DMS53 (cell line): ENCODE measurements at places on chromosomes 13 and 19.

DNA sequence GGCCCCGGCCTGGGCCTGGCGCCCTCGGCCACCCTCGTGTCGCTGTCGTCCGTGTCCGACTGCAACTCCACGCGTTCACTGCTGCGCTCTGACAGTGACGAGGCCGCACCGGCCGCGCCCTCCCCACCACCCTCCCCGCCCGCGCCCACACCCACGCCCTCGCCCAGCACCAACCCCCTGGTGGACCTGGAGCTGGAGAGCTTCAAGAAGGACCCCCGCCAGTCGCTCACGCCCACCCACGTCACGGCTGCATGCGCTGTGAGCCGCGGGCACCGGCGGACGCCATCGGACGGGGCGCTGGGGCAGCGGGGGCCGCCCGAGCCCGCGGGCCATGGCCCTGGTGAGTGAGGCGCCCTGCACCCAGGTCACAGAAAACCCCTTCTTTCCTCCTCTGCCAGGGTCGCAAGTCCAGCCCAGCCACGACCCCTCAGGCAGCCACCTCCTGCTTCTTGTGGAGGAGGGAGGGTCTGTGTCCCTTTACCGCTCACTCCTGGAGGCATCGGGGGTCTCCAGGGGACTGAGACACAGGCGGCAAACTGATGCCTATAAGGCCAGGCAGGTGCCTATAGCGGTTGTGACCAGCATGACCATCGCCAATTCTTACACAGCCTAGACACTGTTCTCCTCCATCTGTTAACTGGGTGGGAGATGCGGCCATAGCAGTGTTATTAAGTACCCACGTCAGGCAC lies 4.2 kb downstream of the TTC9B start:
- no peak for DNase-seq

GRCh38 chr13:71499235-71499634 lies 367.8 kb downstream of the DACH1 start:
- no peak for DNase-seq

DNA sequence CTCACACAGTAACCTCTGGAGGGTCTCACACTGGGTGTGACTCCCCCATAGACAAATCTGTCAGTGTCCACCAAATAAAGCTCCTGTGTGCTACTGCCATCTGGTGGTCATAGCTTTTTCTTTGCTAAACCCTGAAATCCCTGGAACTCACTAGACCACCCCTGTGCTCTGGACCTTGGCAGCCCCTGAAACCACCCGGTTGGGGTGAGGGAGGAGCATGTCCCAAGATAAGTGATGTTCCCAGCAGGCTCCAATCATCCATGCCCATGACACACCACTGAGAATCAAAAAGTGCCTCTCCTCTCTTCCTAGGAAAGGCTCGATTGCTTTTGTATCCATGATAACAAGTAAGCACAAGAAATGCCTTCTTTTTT lies 6.5 kb upstream of the HSD17B14 start:
- DNase-seq: peak; percentile 74

DNA sequence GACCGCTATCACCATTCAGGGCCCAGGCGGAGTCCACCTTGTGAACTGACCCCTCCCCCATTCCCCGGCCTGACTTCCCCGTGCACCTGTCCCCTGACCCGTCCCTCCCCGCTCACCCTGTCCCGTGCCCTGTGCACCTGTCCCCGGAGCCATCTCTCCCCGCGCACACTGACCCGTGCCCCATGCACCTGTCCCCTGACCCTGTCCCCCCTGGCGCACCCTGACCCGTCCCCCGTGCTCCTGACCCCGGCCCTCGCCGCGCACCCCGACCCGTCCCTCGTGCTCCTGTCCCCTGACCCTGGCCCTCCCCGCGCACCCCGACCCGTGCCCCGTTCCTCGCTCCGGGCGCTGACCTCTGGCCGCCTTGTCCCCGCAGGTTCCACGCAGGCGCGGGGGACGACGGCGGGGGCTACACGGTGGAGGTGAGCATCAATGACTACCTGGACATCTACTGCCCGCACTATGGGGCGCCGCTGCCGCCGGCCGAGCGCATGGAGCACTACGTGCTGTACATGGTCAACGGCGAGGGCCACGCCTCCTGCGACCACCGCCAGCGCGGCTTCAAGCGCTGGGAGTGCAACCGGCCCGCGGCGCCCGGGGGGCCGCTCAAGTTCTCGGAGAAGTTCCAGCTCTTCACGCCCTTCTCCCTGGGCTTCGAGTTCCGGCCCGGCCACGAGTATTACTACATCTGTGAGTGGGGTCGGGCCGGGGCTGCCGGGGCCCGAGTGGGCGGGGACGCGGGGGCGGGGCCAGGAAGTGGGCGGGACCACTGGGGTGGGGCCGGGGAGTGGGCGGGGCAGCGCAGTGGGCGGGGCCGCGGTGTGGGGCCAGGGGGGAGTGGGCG lies 9.7 kb downstream of the EFNA2 start:
- peak; percentile 55 for DNase-seq

GRCh38 chr19:39152066-39152465 lies 26.5 kb downstream of the PAK4 start:
- DNase-seq: no peak

DNA sequence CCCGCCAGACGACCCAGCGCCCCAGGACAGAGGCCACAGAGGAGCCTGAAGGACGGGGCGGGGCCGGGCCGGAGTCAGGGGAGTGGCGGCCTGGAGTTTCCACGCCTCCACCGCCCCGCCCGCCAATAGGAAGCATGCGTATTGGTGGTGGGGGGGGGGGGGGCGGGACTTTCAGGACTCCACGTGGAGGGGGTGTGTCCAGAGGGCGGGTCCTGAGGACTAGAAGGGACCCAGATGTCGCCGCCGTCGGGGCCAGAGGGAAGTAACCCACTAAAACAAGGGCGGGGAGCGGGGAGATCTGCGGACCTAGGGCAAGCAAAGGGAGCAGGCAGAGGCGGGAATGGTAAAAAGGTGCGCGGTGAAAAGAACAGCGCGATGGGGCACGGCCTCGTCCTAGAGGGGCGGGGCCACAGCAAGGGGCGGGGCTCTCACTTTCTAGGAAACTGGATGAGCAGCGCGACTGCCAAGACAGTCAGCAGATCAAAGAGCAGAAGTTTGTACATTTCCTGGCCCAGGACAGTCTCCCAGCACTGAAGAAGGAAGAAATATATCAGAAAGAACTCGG lies 2.8 kb upstream of the LENG1 start:
- peak; percentile 97 for DNase-seq

DNA sequence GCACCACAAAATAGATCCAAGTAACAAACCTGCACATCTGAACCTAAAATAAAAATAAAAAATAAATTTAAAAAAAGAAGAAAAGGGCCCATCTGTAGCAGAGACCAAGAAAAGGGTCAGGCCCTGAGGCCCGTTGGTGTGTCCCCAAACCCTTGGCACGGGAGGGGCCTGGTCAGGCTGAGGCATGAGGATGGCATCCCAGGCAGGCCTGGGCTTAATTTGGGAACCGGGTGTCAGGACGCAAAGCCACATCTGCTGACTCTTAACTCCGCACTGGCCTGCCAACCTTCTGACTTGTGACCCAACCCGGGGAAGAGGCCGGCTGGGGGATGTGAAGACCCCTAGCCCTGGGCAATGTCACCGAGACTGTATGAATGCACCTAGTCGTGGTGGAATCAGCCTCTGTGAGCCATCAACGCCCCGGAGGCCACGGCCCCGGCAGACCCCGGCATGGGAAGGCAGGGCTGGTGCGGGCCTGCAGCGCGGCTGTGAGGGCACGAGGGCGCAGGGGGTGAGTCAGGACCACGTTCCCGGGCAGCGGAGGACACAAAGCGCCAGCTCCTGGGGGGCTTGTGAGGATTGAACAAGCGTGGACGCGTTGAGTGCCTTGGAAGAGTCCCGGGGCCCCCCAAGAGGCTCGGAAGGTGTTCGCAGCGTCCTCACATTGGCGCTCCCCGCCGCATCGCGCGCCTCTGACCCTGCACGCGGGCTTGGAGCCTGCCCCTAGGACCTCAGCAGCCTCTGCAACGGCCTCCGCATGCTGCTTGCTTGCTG lies 38.2 kb downstream of the ATP12A start:
- DNase-seq: no peak

DNA sequence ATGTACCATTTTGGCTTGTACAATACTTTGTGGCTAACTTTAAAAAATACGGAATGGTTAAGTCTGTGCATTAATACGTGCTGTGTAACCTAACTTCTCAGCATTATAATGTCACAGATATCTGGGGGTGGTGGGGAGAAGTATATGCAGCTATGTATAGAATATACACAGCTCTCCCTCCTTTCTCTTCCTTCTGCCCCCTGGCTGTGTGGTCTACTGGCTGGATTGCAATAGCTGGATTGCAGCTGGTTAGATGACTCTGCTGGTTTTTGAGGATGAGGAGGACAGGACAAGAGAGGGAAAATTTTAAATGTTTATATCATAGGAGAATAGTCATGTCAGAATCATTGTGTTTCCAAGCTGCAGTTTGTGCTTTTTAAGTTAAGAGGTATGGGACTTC lies 9.7 kb downstream of the RNASEH2B start:
- no peak for DNase-seq

DNA sequence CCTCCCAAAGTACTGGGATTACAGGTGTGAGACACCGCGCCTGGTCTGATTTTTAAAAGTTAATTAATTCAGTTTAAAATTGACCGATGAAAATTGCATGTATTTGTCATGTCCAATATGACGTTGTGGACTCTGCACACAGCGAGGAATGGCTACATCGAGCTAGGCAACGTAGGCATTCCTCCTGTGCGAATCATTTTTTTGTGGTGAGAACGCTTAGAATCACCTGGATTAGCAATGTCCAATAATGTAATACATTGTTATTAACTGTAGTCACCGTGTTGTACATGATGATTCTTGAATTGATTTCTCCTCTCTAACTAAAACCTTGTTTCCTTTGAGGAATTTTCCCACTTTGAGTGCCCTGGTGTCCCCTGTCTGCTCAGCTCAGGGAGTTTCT lies 3.4 kb downstream of the LAIR2 start:
- DNase-seq: no peak

- peak; percentile 22 for DNase-seq
These were observed 25.2 kb downstream of the NLRP9 start for GRCh38 chr19:55712804-55713631.

- no peak for DNase-seq
These were observed 30.4 kb upstream of the SPATA13 start for GRCh38 chr13:24129914-24130774.

DNA sequence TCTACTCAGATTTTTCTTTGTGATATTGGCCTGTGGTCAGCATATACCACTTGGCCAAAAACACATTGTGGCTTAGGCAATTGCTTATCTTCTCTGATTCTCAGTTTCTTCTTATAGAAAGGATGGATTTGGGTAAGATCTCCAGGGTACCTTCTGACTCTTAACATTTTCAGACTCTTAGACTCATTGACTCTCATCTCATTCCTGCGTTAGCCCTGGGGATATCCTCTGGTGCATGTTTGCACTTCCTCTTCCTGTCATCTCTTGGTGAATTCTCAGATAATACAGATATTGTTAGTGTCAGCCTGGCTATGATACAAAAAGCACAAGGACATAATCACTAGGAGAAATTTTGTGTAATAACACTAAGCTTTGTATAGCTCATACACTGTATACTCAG lies 492.5 kb upstream of the GPC6 start:
- DNase-seq: no peak

GRCh38 chr13:111517641-111518010 lies 197.2 kb downstream of the TEX29 start:
- DNase-seq: no peak

GRCh38 chr19:10516671-10517286 lies 468 bp downstream of the S1PR5 start:
- DNase-seq: peak; percentile 36

GRCh38 chr19:16141043-16141442 lies 2.4 kb upstream of the HSH2D start:
- DNase-seq: no peak

DNA sequence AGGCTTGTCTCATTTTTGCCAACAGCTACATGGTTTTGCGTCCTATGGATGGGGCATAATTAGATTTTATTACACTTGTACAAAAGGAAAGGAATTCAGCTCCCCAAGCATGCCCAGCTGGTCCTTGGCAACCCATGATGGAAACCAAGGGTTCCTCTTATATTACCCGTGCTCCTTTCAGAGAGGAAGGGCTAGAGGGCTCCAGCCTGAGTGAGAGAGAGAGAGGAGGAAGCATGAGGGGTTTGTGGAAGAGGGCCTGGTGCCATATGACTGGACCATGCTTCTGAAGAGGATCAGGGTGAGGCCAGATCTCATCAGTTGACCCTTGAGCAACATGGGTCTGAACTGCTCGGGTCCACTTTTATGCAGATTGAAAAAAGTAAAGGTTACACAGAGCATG lies 3.5 kb upstream of the RPS9 start:
- no peak for DNase-seq

GRCh38 chr13:94494026-94494425 lies 14.5 kb upstream of the DCT start:
- no peak for DNase-seq

DNA sequence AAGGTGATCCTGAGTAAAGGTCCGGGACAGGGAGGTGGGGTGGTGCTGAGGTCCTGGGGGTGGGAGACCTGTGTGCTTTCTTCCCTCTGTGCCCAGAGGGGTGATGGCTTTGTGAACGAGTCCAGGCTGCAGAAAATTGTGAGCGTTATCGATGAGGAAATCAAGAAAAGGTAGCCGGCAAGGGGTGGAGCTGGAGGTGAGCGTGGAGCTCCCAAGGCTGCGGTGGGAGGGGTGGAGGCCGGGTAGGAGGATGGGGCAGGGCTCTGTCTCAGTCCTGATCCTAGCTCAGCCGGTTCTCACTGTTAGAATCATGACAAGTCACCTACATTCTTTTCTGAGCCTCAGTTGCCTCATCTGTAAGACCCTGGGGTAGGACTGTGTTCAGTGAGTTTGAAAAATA lies 4.0 kb downstream of the SELENOV start:
- peak; percentile 75 for DNase-seq

DNA sequence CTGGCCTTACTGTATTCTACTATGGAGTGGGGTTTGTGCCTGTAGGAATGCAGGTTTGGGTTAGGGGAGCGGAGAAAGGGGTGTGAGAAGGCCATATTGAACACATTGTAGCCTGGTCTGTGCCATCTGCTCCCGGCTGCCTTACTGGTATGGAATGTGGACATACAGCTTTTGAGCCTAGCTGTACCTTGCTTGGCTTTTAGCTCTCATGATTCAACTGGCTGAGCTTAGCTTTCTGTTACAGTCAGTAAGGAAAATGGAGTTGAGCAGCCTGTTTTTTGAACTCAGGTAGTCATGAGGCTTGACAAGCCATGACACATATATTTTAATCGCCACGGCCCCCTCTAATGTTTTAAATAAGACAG lies 41.6 kb downstream of the ARHGAP35 start:
- peak; percentile 42 for DNase-seq

- DNase-seq: no peak
These were observed 25.1 kb downstream of the CARD8 start for GRCh38 chr19:48230555-48231129.
